ENCODE measurements at places on chromosomes 16 and 17.

DNA sequence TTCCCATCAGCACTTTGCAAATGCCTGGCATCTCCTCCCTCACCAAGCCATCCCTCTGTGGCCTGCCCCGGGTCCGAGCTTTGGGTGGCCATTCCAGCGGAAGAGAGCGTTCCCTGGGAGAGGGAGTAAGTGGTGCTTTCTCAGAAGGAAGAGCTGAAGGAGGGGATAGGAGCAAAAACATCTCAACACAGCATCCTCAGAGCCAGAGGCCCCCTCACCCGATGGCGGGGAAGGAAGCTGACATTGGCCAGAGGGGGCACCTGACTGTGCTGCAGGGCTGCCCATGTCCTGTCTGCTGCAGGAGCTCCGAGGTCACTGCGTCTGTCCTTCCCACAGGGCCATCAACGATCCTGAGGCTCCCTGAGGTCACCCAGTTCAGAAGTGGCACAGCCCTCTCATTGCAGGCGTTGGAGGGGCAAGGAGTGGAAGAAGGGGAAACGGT is 427 bp upstream of the TLCD3B start:
- no peak overlapping the region for H3K4me3 ChIP-seq
- no peaks in the 10 kb centered on the region for H3K4me1 ChIP-seq
- H3K36me3 ChIP-seq: no peaks in the 10 kb centered on the region
- no peak overlapping the region for H3K27ac ChIP-seq
- no peak for DNase-seq
- H3K27me3 ChIP-seq: no peaks in the 10 kb centered on the region

GRCh38 chr17:44959821-44960531 is 8.1 kb downstream of the C1QL1 start:
- no peaks in the 10 kb centered on the region for H3K36me3 ChIP-seq
- no peak for DNase-seq
- no peaks in the 10 kb centered on the region for H3K27me3 ChIP-seq
- H3K27ac ChIP-seq: no peak overlapping the region

DNA sequence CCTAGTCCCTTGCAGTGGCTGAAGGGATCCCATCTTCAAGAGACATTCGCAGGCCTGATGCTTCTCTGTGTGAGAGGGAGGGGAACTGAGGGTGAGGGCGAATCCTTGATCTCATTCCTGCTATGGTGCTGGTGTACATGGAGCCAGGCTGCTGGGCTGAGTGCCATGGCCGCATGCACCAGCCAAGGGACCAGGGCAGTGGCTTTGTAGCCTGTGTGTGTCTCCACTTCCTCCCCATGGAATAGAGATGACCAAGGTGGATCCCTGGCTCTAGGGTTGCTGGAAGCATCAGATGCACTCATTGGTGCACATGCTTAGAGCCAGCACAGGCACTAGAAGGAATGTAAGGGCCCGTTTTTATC is 195.0 kb downstream of the FOXL1 start:
- H3K4me3 ChIP-seq: no peak overlapping the region
- H3K27ac ChIP-seq: no peak overlapping the region
- no peaks in the 10 kb centered on the region for H3K27me3 ChIP-seq
- DNase-seq: no peak
- no peaks in the 10 kb centered on the region for H3K4me1 ChIP-seq

DNA sequence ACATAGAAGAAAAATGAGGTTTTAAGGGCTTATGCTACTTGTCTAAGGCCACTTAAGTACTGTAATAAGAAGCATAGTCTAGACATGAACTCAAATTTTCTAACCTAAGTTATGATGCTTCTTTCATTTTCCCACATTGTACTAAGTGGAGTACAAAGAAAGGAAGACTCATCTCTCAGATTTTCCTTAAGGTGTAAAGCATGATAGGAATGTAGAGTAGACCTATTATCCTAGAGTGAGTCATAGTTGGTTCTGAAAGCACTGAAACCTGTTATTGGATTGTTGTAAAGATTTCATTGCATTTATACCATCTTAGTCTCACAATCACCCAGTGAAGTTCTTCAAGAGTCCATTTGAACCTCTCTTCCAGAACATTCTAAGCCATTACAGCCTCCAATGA is 343.8 kb downstream of the TOX3 start:
- H3K4me1 ChIP-seq: no peaks in the 10 kb centered on the region
- H3K27me3 ChIP-seq: no peaks in the 10 kb centered on the region
- H3K27ac ChIP-seq: no peak overlapping the region
- no peaks in the 10 kb centered on the region for H3K36me3 ChIP-seq
- H3K4me3 ChIP-seq: no peak overlapping the region

DNA sequence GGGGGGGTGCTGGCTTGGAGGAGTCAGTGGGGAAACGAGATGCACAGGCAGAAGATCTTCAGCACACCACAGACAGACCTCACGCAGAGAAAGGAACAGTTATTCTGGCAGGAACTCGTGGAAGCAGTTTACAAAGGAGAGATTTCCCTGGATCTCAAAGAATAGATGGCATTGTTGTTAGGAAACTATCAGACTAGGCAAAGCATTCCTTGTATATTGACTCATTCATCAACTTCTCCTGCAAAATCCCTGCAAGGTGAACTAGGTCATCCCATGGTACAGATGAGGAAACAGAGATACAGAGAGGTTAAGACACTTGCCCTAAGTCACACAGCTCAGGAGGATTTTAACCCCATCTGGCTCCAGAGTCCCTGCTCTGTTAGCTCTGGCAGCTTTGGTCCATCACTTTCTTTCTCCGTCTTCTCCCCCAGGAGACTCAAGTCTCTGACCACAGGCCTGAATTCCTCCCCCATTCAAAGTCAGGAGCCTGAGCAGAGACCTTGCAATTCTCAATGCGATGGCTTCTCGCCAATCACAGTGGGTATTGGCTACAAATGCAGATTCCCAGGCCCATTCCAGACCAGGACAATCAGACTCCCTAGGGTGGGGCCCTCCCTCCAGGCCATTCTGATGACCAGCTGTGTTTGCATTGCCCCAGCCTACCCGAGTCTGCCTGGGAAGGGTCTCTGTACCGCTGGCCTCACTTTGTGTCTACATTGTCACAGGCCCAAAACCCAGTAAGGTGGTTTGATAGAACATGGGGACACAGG is 56.4 kb downstream of the LITAF start:
- H3K36me3 ChIP-seq: no peaks in the 10 kb centered on the region
- no peak overlapping the region for H3K27ac ChIP-seq
- H3K4me3 ChIP-seq: no peak overlapping the region
- no peaks in the 10 kb centered on the region for H3K4me1 ChIP-seq

GRCh38 chr16:13768471-13768870 is 151.5 kb upstream of the ERCC4 start:
- peaks cover 5% of the 10 kb centered on the region for H3K4me1 ChIP-seq
- no peaks in the 10 kb centered on the region for H3K36me3 ChIP-seq
- H3K27me3 ChIP-seq: no peaks in the 10 kb centered on the region

GRCh38 chr16:75197522-75198134 is 9.3 kb downstream of the CTRB2 start:
- no peak overlapping the region for H3K27ac ChIP-seq
- H3K36me3 ChIP-seq: no peaks in the 10 kb centered on the region
- no peaks in the 10 kb centered on the region for H3K27me3 ChIP-seq
- no peak overlapping the region for H3K4me3 ChIP-seq
- DNase-seq: no peak

DNA sequence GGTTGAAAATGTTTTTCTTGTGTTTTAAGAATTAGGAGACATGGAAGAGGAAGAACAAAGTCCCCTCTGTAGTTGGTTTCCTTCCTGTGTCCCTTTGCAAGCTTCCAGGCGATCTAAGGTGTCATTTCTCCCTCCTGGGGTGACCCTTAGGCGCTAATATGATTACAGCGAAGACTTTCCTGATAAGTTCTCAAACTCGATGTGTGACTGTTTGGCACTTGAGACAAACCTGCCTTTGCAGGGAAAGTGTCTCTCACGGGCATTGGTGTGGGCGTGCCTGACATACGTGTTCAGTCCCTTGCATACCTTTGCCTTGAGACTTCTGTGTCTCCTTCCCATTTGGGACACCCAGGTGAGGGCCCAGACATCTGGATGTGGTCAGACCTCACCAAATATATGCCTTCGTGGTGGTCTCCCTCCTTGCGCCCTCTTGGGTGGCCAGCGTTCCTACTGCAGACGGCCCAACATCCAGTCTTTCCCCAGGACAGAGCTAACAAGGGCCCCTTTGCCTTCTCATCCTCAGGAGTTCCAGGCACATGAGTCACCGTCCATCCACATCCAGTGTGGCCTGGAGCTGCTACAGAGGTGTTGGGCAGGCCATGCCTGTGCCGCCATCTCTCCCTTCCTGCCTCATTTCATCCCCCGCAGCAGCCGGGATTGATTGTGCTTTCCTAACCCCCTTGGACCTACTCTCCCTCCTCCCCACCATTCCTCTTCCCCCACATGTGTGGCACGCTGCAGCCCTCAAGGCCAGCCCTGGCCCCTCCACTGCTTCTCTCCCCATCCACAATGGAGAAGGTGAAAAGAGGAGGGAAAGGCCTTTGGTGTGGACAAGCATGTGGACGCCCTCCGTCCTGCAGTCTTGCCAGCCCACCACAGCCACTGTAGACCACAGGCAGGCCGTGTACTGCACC is 3.1 kb upstream of the JPT2 start:
- peaks cover 3% of the 10 kb centered on the region for H3K36me3 ChIP-seq
- H3K27me3 ChIP-seq: no peaks in the 10 kb centered on the region
- no peak overlapping the region for H3K27ac ChIP-seq
- DNase-seq: no peak

DNA sequence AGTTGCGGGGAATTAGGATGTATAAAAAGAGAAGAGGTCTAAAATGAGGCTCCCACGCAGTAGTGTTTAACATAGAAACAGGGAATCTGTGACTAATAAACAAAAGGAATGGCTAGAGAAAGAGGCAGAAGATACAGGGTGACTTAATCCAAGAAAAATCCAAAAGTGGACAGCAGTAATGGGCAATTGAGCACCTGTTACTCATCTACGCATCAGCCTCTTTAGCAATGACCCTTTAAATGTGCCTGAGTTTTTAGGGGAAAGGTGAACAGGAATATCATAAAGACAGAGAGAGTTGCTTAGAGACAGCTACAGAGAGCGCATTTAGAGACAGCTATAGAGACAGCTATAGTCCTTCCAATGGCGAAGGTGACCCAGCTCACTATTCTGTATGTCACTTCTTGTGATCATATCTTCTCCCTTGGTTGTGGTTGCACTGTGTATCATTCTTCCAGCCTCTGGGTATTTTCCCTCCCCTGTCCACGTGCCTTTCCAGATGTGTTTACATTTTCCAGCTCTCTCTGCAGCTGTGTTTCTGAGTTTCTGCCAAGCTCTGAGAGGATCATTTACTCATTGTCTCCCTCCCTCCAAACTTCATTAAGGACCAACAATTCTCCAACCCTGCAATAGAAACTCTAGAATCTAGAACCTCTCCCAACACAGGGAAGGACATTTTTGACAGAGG is 61.5 kb downstream of the MYOCD start:
- no peaks in the 10 kb centered on the region for H3K36me3 ChIP-seq
- H3K27me3 ChIP-seq: no peaks in the 10 kb centered on the region
- no peak for DNase-seq
- no peak overlapping the region for H3K4me3 ChIP-seq
- no peak overlapping the region for H3K27ac ChIP-seq
- H3K4me1 ChIP-seq: no peaks in the 10 kb centered on the region

DNA sequence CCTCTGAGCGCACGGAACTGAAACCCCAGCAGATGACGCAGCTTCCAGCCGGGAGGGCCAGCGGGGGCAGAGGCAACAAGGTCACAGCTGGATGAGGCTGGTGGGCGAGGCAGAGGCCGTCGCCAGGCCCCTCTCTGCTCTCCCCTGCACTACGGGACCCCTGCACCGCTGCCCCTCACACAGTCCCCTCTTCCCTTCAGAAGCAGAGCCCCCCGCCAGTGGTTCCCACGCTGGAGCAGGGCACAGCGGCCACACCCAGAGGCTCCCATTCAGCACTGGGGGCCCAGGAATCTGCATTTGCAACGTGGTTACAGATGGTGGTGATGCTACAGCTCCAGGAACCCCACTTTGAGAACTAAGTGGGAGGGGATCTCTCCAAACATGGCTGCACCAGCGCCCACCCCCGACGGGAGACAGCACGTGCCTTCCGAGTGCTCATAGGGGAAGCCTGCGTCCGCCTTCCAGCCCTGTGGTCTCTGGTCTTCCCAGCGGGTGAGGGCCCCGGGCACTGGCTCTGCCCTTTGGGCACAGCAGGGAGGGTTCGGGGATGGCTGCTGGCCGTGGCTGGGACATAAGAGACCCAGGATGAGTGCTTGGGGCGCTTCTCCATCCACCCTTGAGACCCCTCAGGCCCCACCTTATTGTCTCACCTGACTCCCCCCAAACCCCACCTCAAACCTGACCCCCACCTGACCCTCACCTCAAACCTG is 4.7 kb upstream of the RAB40B start:
- no peak overlapping the region for H3K4me3 ChIP-seq
- no peaks in the 10 kb centered on the region for H3K36me3 ChIP-seq
- no peaks in the 10 kb centered on the region for H3K27me3 ChIP-seq
- peak; percentile 49 for DNase-seq
- peaks cover 5% of the 10 kb centered on the region for H3K4me1 ChIP-seq

- 0 out of 2 replicates have a peak overlapping the region, but pooled peaks have one; percentile 18 for H3K4me3 ChIP-seq
- peaks cover 81% of the 10 kb centered on the region for H3K4me1 ChIP-seq
- peak overlapping the region; percentile 90 for H3K27ac ChIP-seq
Measured at GRCh38 chr17:75350029-75350428, 55.4 kb downstream of the GRB2 start.

DNA sequence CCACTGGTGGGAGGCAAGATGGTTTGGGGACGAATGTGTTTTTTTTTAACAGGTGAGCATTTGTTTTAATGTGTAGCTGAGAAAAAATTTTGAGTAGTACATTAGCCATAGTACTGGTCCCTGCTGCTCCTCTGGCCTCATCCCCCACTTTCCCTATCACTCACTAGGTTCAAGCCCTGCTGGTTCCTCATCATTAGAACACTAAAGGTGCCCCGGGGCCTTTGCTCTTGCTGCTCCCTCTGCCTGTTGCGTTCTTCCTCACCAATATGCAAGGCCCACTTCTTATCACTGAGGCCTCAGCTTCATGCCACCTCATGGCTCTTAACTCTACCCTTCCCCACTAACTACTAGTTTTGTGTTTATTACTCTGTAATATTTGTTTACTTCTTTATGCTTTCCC is 74.5 kb downstream of the GNAO1 start:
- H3K4me1 ChIP-seq: no peaks in the 10 kb centered on the region
- no peak overlapping the region for H3K27ac ChIP-seq
- no peaks in the 10 kb centered on the region for H3K36me3 ChIP-seq

DNA sequence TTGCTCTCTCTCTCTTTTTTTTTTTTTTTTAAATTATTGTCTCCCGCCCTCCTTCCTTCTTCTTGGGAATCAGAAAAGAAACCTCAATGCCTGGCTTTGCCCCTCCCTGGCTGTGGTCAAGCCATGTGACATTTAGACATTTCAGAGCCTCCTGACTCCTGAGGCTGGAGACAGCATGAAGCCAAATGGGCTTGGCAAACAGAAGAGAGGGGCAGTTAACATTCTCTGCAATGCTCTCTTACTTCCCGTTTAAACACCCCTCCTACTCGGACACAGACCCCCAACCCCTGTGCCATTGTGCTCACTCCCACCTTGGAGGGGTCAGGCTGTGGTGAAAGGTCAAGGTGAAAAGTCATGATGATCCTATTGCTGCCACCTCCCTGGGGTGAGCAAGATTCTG is 14.7 kb upstream of the MEOX1 start:
- DNase-seq: no peak
- H3K36me3 ChIP-seq: no peaks in the 10 kb centered on the region
- no peaks in the 10 kb centered on the region for H3K27me3 ChIP-seq
- no peak overlapping the region for H3K27ac ChIP-seq

- no peaks in the 10 kb centered on the region for H3K36me3 ChIP-seq
- no peak overlapping the region for H3K27ac ChIP-seq
- no peak overlapping the region for H3K4me3 ChIP-seq
- H3K4me1 ChIP-seq: no peaks in the 10 kb centered on the region
- no peaks in the 10 kb centered on the region for H3K27me3 ChIP-seq
Measured at GRCh38 chr16:86211800-86212199, 298.5 kb upstream of the FOXF1 start.
